ENCODE measurements at places on chromosomes 7 and 10. TPM values are rescaled to one million over a fixed set of nuclear protein-coding genes. Genes with fewer than 3 reads are reported as not detected.

DNA sequence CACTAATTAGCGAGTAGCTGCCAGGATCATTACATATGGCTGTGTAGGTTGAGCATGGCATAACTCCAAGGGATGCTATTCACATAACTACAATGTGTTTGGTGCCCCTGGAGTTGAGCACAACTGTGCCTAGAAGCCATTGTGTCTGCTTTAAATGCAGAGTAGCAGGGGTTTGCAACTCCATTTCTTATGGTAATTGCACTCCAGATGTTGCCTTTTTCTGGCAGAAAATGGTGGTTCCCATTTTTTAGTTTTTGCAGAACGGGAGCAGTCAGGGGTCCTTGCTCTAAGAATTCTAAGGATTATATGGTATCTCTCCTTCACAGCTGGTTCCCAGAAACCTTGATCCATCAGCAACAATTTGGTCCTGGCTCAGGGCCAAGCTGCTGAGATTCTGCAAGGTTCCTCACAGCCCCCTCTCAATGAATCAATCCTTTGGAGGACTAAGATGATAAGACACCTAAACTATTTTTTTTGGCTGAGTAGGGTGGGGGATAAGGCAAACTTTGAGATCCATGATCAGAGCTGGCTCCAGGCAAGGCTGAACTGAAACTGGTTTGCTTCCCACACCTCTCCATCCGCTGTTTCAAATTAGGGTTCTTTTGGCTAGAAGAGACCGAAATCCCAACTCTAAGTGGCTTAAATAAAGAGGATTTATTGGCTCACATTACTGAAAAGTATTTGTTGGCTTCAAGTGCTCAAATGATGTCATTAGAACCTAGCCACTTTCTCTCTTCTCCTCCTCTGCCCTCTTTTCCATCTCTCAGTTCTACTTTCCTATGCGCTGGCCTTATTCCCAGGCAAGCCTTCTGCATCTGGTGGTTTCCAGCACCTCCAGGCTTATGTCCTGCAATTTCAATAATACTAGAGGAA is 97.5 kb upstream of the CCDC6 start:
- no peaks in the 10 kb centered on the region for H3K4me1 ChIP-seq
- DNase-seq = no peak
- H3K36me3 ChIP-seq = no peaks in the 10 kb centered on the region
- no peak overlapping the region for H3K27ac ChIP-seq

GRCh38 chr10:31031205-31031557 is 484 bp downstream of the ZNF438 start:
- H3K36me3 ChIP-seq = no peaks in the 10 kb centered on the region
- peak overlapping the region; percentile 93 for H3K27ac ChIP-seq
- H3K4me3 ChIP-seq = peak overlapping the region; percentile 83
- no peaks in the 10 kb centered on the region for H3K27me3 ChIP-seq

The PAPSS2 gene
- total RNA-seq = 18.0 TPM

GRCh38 chr7:46786221-46786954 is 795.5 kb downstream of the TNS3 start:
- no peaks in the 10 kb centered on the region for H3K27me3 ChIP-seq
- H3K36me3 ChIP-seq = no peaks in the 10 kb centered on the region
- no peak overlapping the region for H3K27ac ChIP-seq

The COL1A2 gene
- 133 TPM for total RNA-seq

The SAP25 gene
- total RNA-seq = 10.1 TPM

DNA sequence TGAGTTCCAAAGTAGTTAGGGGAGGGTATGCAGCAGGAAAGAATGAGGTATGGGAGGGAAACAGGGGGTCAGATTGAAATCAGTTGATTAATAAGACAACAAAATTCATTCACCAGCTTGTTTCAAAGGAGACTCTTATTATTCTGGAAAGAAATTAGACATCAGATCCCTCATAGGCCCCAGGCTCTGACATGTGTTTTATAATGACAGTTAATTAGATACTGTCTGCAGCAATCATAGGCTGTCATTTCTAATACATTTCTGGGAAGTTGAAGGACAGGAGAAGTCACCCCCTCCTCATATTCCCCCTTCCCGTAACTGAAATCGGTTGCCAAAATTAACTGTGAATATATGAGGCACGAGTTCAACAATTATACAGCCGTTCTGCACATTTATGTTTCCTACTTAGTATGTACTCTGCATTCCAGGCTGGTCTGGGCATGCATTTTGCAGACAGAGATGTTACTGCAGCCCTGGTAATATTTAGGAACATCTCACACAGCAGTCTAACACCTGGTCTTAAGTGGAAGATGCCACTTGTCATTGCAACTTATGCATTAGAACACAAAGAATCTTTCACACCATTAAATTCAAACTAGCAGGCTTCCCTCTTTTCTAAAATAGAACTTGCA is 355.2 kb upstream of the LRGUK start:
- H3K4me1 ChIP-seq = no peaks in the 10 kb centered on the region
- no peak overlapping the region for H3K4me3 ChIP-seq
- H3K36me3 ChIP-seq = no peaks in the 10 kb centered on the region

DNA sequence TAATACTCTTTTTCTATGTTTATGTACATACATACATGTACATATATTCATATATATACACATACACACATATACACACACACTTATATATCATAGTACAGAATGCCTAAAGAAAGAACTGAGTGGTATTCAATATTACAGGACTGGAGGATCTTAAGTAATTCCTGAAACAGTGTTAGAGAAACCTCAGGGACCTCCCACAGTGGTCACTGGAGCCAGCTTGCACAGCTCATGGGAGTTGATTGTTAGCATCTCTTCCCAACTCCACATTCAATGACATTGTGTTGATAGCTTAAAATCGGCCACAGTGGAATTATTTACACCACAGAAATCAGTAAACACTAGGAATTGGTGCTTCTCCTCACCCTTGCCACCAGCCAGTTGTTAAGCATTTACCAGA is 6.0 kb downstream of the LRRC17 start:
- H3K27me3 ChIP-seq = no peaks in the 10 kb centered on the region
- no peaks in the 10 kb centered on the region for H3K36me3 ChIP-seq

DNA sequence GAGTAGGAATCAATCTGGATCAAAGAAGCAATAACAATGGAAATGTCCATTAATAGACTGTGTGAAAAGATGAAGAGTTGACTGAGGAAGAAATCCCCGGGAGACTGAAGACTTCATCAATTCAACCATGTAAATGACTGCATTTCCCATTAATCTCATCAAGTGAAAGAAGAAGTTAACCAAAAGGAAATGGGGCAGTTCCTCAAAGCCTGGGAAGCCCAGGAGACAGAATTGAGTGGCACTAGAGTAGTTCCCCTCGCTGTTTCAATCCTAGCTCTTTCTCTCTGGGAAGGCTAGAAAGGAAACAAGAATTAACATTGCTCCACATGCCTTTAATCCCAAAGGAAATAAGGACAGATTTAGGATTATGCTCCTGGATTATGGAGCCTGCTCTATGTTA is 4.8 kb upstream of the OR6V1 start:
- no peaks in the 10 kb centered on the region for H3K4me1 ChIP-seq
- H3K4me3 ChIP-seq = no peak overlapping the region
- no peaks in the 10 kb centered on the region for H3K27me3 ChIP-seq
- no peaks in the 10 kb centered on the region for H3K36me3 ChIP-seq

DNA sequence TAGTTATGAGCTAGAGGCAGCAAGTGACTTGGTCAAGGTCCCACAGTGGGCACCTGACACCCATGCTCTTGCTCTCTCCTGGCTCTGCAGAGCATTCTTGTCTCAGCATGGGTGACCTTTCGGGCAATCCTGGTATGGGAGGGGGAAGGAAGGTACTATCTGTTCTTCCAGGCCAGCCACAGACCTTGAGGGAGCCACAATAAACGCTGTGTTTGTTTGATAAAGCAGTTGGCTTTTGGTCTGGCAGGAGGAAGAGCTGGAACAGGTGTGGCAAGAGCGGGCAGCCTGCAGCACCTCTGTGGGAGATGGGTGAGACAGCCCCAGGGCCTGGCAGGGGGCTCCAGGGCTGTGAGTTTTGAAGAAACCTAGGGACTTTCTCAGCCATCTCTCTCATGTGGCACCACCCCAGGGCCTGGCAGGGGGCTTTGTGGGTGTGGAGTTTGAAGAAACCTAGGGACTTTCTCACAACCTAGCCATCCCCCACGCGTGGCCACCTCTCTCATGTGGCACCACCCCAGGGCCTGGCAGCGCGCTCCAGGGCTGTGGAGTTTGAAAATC is 11.4 kb downstream of the CLDN3 start:
- H3K4me1 ChIP-seq = no peaks in the 10 kb centered on the region
- H3K36me3 ChIP-seq = no peaks in the 10 kb centered on the region
- no peak overlapping the region for H3K27ac ChIP-seq
- H3K4me3 ChIP-seq = no peak overlapping the region
- DNase-seq = no peak

DNA sequence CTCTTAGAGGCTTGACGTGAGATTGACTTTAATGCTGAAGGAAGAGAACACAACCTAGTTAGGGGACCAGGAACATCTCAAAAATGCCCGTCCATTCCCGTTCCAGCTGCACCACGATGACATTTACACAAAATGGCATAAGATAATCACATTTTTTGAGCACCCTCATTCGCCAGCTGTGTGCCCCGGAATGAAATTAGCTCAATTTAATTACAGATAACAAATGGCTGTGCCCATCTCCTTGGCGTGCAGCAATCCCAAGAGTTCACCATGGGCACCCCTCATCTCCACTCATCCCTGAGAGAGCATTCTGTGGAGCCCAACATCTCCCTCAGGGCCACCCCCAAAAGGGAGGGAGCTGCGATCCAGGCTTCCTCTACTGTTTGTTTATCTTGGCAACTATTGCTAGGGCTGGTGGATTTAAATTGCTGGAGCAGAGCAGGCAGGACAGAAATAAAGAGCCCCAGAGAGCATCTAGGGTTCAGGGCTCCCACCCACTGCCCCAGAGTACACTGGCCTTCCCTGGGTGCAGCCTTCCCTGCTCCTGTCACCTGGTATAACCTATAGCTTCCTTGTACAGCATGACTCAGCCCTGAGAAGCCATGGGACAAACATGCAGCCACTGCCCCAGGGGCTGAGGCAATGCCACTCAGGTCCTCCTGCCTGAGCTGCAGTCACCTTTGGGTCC is 263.5 kb downstream of the ZEB1 start:
- peaks cover 7% of the 10 kb centered on the region for H3K4me1 ChIP-seq
- DNase-seq = no peak
- H3K27ac ChIP-seq = no peak overlapping the region

GRCh38 chr10:122853665-122854313 is 8.1 kb upstream of the CUZD1 start:
- DNase-seq = no peak
- H3K4me1 ChIP-seq = no peaks in the 10 kb centered on the region
- no peak overlapping the region for H3K4me3 ChIP-seq
- H3K27ac ChIP-seq = no peak overlapping the region

DNA sequence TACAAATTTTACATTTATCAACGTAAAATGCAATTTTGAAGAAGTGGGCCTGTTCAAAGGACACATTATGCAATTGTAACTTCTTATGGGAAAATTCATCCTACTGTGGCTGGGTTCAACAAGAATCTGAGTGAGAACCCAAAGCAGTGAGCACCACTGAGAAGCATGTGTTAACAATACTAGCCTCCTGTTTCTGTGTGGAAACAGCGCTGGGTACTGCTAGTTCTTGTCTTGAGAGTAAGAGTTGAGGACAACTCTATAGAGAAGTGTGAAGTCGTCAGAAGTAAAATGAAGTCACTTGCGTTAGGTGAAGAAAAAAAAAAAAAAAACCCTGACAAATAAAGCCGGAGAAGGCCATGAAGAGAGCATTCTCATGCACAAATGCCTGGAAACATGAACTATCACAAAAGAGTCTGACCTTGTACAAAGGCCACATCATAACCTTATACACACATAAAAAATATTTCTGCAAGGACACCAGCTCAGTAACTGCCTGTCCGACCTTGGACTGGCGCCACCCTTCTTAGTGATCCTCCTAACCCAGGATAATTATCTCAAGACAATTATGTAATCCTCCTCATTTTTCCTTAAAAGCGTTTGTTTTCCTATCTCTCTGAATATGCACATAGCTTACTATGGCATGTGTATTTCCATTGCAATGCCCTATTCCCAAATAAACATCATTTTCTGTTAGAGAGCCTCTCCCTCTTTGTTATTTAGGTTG is 554.9 kb downstream of the HTR7 start:
- H3K36me3 ChIP-seq = no peaks in the 10 kb centered on the region
- no peaks in the 10 kb centered on the region for H3K4me1 ChIP-seq
- DNase-seq = no peak
- H3K27ac ChIP-seq = no peak overlapping the region

The SFTPA1 gene
- 0.45 TPM for total RNA-seq

DNA sequence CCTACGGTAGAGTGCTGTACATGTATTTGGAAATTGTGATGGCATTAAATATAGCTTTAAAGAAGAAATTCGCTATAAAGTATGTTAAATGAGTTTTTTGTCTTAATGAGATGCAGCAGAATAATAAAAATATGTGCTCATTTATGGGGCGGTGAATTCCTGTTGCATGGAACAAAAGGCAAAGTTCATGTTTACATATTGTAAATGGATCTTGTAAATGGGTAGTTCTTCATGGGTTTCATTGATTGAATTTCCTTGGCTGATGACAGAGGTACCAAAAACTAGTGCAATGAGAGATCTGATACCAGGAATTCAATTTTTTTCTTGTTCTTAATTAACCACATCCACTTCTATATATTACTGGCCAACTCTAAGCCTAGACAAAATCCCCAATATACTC is 284.2 kb downstream of the SUGCT start:
- no peak overlapping the region for H3K27ac ChIP-seq
- H3K36me3 ChIP-seq = no peaks in the 10 kb centered on the region
- H3K4me1 ChIP-seq = no peaks in the 10 kb centered on the region
- no peak for DNase-seq
- no peak overlapping the region for H3K4me3 ChIP-seq

DNA sequence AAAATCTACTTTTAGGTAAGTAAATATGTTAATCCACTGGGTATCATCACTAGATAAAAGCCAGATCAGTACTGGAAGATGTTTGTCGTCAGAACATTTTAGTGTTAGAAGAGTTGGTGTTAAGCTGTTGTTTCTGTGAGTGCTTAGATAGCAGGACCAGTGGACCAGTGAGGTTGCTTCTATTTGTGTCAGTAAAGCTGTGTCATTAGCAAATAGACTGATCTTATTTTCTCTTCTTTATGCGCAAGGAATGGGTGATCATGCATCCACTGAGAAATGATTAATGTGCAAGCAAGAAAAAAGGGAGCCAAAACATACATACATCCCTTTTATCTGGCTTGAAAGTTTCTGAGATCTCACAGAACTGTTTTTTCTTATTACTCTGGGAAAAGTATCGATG is 42.6 kb downstream of the EXOC4 start:
- H3K27me3 ChIP-seq = no peaks in the 10 kb centered on the region
- DNase-seq = no peak
- H3K4me1 ChIP-seq = peaks cover 3% of the 10 kb centered on the region
- no peak overlapping the region for H3K27ac ChIP-seq
- no peak overlapping the region for H3K4me3 ChIP-seq
